Activated CD4-positive, alpha-beta memory T cell treated with anti-CD3 and anti-CD28 coated beads, Interleukin-2, amount 10 ng/mL, durations not matched to agents 7 days and 5 days (primary cell): ENCODE measurements at places on chromosomes 11 and 22.

DNA sequence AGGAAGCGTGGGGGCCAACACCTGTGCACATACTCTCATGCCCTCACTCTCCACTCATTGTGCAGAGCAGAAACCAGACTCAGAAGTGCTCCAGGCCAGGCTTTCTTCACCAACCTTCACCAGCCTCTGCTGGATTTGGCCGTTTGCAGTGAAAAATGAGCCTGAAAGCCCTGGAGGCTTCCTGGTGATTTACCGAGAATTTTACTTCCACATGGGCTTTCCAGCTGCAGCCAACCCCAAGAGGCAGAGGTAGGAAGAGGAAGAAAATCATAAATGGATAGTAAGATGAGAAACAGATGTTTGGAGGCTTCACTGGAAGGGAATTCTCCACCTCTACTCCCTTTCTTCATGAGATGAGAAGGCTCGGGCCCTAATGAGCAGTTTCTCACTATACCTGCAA is 155.4 kb downstream of the ETS1 start:
- no peak for DNase-seq

DNA sequence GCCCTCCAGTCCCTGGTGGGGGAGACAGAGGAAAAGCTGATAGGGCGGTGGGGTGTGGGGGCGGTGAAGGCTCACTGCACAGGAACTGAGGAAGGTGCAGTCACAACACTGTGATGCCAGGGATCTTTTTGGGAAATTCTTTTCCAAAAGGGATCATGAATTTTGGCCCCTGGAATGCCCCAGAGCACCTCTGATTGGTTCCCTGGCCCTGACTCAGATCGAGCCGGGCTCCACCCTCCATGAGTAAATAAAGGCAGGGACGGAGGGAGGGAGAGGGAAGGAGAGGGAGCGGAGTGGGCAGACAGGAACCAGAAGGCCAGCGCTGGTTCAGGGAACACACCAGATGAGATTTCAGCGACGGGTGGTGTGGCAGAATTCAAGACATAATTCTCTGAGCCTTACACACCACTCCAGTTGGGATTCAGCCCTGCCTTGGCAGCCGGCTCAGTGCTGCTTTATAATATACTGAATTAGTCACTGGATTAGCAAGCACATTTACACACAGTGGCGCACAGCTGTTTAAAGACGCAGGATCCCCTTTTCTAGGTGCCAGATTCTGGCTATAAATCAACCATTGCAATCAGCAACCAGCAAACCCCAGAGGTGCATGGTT is 80.3 kb downstream of the ETS1 start:
- DNase-seq = no peak

GRCh38 chr11:86551288-86552092 is 120.9 kb downstream of the ME3 start:
- DNase-seq = no peak

DNA sequence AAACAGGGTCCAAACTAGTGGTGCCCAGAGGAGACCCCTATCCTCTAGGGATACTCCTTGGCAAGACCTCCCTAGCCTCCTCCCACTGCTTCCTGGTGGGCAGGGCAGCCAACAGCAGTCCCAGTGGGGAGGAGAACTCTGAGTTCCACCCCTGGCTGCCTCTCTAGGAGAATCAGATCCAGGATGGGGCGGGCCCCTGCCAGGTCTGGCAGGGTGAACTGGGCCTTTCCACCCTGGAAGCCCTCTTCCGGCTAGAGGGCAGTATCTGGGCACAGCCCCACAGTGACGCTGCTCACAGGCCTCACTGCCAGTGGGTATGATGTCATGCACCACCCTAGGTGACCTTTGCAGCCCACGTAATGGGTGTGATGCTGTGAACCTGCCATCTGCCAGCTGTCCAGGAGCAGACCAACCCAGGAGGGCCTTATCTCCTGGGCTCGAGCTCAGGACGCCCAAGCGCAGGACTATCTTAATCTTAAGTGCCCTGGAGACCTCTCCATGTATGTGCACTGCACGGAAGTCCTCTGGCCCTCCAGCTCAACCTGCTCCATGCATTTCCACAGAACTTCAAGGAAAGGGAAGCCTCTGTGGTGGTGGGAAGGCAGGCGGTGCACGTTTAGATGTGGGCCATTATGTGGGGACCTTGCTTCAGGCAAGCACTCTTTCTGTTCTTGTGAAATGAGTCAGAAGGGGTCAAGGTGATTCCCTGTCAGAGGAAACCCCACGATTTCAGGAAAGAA is 31.8 kb upstream of the FCHSD2 start:
- no peak for DNase-seq
